ENCODE measurements at places on chromosomes 2 and 18.

DNA sequence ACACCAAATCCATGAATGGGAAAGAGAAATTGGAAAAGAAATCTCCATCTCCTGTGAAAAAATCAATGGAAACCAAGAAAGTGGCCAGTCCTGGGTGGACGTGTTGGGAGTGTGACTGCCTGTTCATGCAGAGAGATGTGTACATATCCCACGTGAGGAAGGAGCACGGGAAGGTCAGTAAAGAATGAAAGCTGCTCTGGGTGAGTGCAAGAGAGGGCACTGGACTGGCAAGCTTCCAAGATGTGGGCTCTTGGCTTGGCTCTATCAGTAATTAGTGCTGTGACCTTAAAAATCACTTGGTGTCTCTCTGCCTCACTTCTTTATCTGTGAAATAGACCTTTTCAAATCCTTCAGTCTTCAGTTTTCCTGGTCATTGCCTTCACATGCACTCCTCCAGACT, 89.0 kb downstream of the ZNF532 start:
- no peak for DNase-seq

GRCh38 chr2:20224716-20225293, at the start of gene SDC1:
TSS of gene SDC1 (minus strand) at chr2:20225130. CDS start at chr2:20224867, 263 bp downstream.
- DNase-seq, result no peak

- DNase-seq, result no peak
These were observed 14.2 kb upstream of the ESPNL start for GRCh38 chr2:238085899-238086298.

DNA sequence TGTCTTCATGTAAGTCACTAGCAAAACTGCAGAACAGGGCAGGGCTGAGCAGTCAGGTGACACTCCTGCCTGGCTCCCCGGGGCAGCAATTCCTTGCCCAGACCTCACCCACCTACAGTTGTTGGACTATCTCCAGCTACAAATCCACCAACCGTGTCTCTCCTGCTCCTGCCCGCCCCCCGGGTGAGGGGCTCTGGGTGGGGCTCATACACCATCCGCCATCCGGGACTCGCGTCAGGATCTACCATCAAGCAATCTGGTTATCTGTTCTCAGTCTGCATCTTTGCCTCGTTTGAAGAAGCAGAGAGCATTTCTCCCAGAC, 13.5 kb upstream of the GLI2 start:
- no peak for DNase-seq

DNA sequence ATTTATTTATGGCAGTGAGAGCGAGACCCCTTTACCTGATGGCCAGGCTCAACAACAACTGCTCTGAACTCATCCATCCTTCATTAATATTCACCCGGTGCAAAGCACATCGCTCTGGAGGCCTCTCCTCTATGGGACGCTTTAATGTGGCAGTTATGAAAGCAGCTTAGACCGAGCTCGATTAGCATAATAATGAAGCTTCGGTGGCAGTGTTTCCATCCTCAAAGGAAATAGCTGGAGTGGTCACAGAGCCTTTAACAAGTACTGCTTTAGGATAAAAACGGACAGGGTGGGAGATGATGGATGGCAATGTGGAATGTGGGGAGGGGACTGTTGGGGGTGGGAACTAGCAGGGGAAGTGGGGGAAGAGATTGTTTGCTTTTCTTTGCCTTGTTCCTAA, 243.9 kb downstream of the SLC4A3 start:
- no peak for DNase-seq

DNA sequence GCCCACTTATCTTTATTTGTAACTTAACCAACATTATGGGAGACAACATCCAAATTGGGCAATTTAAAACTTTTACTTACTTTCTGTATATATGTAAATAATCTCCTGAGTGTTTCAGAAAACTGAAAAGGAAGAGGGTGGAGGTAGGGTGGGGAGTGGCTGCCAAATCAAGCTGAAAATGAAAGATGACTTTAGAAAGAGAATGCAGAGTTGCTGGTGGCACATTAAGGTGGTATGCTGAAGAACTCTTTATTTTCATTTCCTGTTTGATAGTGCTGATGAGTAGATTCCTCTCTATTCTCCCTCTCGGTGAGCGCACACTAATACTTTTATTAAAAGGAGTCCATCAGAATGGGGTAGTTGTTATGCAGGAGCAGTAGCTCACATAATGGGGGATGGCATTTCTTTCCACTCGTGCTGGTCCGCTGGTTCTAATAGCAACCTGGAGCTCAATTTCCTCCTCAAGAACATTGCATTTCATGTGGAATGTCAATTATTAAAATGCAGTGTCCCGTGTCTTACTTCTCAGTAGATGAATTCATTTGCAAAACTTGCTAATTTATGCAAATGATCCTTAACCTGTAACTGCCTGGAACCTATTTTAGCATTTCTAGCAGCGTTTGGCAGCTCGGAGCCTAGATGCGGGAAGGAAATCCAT, 466.9 kb upstream of the HNRNPA3 start:
- no peak for DNase-seq

GRCh38 chr18:49059028-49059834, 108.5 kb upstream of the SMAD7 start:
- DNase-seq, result no peak

GRCh38 chr18:6757931-6758330, 28.4 kb downstream of the ARHGAP28 start:
- DNase-seq, result peak; percentile 59

GRCh38 chr2:37873229-37873628, 51.9 kb upstream of the RMDN2 start:
- no peak for DNase-seq

- DNase-seq, result no peak
These were observed 123.0 kb downstream of the CYP26B1 start for GRCh38 chr2:72024451-72025175.

DNA sequence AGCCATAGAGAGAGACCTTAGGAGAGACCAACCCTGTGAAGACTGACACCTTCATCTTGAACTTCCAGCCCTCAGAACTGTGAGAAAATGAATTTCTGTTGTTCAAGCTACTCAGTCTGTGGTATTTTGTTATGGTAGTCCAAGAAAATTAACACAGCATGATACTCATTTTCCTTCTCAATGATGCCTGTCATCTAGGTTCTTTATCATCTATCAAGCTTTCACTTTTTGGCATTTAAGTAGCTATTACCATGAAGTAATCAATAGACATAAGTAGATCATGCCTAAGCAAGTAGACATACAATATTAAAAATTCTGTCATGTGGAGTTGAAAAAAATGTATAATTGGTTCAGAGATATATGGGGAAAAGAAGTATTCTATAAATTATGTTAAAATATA, 444.7 kb downstream of the THSD7B start:
- no peak for DNase-seq

DNA sequence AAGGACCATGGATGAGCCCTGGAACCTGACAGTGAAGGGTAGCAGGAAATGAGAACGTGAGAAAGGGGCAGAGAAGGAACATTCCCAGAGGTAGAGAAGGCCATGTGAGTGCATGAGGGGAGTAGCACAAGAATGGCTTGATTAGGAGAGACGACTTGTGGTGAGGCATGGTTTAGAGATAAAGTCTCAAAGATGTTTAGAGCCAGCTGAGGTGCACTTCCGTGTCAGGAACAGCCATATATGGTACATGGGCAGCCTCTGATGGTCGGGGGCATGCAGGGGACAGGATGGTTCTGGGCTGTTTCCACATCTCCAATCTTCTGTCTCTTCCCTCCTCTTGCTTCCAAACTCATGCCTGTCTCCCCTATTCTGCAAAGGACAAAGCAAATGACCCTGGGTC, 28.8 kb upstream of the EFEMP1 start:
- DNase-seq, result no peak
